Glutamatergic neuron (in vitro differentiated cells): ENCODE measurements at places on chromosomes 4 and X. TPM values are rescaled to one million over a fixed set of nuclear protein-coding genes. Genes with fewer than 3 reads are reported as not detected.

MOB1B gene
- total RNA-seq: 24.6 TPM

ZNF711 gene
- total RNA-seq: 41.9 TPM

IBSP gene
- total RNA-seq: not detected

P2RY8 gene
- 2.3 TPM for total RNA-seq

DNA sequence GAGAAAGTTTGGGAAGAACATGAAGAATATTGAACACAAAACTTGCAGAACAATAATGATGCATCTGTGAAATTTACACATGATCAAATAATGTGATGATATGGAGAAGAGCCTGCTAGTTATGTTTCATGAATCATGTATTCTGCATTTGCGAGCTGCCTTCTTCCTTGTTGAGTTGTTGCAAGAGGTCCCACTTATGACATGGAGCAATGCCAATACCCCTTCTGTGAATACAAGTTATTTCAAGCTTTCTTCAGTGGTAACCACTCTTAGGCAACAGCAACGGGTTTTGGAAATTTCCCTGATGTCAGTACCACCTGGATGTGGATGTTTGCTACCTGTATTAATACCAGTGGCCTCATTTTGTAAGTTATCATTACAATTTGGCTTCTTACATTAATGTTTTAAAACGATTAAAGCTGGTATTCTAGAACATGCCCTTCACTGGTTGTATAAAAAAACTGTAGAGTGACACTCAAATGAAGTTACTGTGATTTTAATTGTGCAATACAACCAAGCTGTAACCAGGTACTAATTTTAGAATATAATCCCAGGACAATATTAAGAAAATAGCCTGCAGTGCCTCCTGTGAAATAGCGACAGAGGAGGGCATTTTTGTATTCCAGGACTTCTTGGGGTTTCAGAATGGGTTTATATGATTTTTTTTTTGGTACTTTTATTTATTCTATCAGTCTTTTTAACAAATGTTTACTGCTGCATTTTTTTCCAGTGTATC lies 25.3 kb downstream of the IQCM start:
- H3K36me3 ChIP-seq: no peaks in the 10 kb centered on the region
- H3K27ac ChIP-seq: no peak overlapping the region
- no peaks in the 10 kb centered on the region for H3K4me1 ChIP-seq
- no peak for DNase-seq
- H3K4me3 ChIP-seq: no peak overlapping the region
- H3K27me3 ChIP-seq: no peaks in the 10 kb centered on the region

DNA sequence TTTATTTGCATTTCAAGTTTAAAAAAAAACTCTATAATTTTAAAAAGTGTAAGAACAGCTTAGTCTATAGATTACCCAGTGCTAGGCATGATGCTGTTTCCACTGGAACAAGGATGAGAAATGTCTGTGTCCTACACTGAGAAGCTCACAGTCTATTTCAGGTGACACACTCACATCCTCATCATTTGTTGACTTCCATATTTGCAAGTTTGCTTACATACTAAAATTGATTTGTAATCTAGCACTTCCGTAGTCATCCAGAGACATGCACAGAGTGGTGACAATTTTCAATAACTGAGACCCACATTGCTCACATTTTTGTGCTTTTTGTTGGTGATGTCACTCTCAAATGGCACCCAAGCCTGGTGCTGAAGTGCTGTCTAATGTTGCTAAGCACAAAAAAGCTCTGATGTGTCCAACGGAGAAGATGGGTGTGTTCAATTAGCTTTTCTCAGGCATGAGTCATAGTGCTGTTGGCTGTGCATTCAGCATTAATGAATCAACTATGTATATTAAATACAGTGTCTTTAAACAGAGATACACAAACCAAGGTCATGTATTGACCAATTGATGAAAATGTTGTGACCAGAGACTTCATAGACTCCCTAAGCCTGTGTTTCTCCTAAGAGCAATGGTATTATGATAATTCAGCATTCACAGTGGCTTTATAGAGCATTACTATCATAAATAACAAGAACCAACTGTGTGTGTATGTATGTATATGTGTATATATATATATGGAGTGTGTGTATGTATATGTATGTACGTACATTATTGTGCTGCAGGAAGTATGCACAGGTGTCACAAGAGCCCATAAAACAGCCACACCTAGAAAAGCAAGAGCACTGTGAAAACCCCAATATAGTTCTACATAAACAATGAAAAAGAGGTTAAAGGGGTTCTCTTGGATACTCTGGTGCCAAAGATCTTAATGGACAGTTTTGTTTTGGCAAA lies 31.2 kb upstream of the VCX3B start:
- H3K27me3 ChIP-seq: no peaks in the 10 kb centered on the region
- H3K4me3 ChIP-seq: no peak overlapping the region
- H3K36me3 ChIP-seq: no peaks in the 10 kb centered on the region
- no peak overlapping the region for H3K27ac ChIP-seq

DNA sequence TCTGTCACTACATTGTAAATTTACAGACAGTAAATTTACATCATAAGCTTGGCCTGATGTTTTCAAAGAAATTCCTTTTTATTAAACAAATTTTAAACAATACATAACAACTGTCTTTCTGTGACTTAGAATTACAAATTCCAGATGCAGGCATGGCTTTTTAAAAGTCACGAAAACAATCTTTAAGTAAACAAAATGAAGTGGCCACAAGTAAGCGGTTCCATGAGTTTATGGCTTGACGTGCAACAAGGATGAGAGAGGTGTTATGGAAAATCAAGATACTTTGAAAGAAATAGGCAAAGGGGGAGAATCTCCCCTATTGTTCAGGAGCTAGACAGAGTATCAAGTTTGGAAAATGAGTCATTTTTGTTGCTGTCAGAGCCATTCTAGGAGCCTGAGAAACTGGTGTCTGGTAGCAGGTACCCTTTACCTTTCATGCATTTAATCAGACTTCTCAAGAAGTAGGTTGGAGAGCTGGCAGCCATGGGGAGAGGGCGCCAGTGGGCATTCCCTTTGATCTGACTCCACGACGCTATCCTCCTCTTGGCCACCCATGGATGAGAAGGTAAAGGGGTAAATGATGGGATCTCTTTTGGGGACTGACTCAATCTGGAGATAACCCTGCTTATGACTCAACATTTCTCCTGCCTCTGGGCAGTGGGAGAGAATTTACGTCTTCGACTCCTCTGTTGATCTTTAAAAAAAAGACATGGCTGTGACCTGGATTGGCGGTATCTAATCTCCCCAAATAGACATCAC lies 217.2 kb downstream of the SPRY1 start:
- DNase-seq: no peak
- H3K4me1 ChIP-seq: peaks cover 12% of the 10 kb centered on the region
- H3K27ac ChIP-seq: no peak overlapping the region
- no peaks in the 10 kb centered on the region for H3K36me3 ChIP-seq
- H3K27me3 ChIP-seq: no peaks in the 10 kb centered on the region

DNA sequence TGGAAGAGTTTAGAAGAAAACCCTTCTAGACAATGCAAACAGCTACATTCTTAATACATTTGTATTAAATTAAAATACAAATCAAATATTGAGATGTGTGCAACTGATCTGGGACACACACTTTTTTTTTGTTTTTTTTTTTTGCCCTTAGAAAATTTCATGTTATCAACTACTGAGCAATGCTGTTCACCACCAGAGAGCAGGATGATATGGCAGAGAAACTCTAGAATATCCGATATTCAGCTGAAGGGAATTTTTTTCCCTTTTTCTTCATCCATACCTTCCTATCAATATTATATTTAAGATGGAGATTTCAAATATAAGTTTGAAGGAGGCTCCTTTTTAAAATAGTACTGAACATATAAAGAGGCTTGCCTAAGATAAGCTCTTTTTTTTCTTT lies 1.0 kb downstream of the NDST3 start:
- H3K4me1 ChIP-seq: peaks cover 13% of the 10 kb centered on the region
- H3K4me3 ChIP-seq: peak overlapping the region; percentile 87
- H3K27me3 ChIP-seq: peaks cover 8% of the 10 kb centered on the region
- peaks cover 10% of the 10 kb centered on the region for H3K36me3 ChIP-seq
- no peak for DNase-seq
- peak overlapping the region; percentile 48 for H3K27ac ChIP-seq

DNA sequence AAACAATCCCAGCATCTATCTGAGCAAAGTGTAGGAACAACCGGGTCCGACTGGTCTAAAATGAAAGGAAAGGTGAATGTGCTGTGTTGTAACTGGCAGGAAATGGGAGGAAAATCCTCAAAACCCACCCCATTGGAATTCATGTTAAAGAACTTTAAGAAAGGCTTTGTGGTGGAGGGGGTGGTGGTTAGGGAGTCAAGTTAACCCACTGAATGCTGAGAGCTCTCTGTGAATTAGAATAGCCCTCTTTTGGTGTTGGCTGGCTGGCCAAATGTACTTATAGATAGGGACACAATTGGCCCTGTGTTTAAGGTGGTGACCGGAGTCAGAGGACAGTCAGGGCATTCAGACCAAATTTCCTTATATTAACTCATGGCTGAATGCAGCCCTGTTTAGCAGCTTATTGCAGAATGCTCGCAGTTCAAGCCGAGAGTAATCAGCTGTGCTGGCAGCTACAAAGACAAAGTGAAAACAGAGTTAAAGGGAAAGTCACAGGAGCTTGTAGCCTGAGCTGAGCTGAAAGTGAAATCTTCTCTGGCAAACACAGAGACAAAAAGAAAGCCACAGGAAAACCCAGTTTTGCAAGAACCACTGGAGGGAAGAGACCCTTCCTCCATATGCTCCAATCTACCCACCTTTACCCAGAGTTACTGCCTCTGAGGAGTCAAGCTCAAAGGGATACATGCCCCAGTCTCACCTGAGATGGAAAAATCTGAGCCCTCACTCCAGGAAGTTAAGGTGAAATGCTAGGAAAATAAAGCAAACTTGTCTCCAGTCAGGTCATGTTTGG lies 38.5 kb upstream of the UGT2B7 start:
- no peak overlapping the region for H3K4me3 ChIP-seq
- H3K36me3 ChIP-seq: no peaks in the 10 kb centered on the region
- DNase-seq: no peak
- no peak overlapping the region for H3K27ac ChIP-seq
- H3K4me1 ChIP-seq: no peaks in the 10 kb centered on the region
- no peaks in the 10 kb centered on the region for H3K27me3 ChIP-seq

DNA sequence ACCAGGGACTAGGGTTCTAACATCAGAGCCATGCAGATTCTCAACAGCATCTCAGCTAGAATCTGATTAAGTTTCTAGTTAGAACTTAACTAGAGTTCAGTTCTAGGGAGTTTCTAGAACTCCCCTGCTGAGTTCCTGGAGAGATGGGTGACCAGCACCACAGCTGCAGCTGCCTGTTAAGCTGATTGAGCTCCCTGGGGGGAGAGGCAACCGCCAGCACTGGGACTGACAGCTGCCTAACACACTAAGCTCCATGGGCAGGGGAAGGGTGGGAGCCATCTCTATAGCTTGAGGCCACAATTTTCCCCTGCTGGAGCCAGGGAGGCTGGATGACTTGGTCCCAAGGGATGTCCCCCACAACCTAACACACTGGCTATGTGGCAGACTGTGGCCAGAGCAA lies 84.2 kb downstream of the CHIC1 start:
- no peak for DNase-seq
- H3K27ac ChIP-seq: no peak overlapping the region
- H3K36me3 ChIP-seq: peaks cover 12% of the 10 kb centered on the region
- no peaks in the 10 kb centered on the region for H3K4me1 ChIP-seq

DNA sequence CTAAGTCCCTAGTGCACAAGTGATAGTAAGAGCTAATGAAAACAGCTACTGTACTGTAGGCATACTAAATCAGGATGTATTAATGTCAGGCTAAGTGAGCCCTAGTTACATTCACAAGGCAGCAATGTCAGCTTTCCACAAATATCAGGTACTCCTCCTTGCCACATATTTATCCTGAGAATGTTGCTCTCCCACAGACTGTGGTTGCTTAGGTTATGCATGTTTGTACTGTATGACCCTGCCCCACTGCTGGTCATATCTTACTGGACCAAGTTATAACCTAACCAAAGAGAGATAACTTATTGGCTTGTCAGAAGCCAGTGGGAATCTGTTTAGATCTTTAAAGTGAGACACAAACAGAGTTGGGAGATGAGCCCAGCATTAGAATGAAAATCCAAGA lies 241.0 kb downstream of the SLC39A8 start:
- no peak overlapping the region for H3K27ac ChIP-seq
- no peaks in the 10 kb centered on the region for H3K27me3 ChIP-seq
- no peak for DNase-seq
- H3K4me3 ChIP-seq: no peak overlapping the region
- peaks cover 20% of the 10 kb centered on the region for H3K36me3 ChIP-seq

DNA sequence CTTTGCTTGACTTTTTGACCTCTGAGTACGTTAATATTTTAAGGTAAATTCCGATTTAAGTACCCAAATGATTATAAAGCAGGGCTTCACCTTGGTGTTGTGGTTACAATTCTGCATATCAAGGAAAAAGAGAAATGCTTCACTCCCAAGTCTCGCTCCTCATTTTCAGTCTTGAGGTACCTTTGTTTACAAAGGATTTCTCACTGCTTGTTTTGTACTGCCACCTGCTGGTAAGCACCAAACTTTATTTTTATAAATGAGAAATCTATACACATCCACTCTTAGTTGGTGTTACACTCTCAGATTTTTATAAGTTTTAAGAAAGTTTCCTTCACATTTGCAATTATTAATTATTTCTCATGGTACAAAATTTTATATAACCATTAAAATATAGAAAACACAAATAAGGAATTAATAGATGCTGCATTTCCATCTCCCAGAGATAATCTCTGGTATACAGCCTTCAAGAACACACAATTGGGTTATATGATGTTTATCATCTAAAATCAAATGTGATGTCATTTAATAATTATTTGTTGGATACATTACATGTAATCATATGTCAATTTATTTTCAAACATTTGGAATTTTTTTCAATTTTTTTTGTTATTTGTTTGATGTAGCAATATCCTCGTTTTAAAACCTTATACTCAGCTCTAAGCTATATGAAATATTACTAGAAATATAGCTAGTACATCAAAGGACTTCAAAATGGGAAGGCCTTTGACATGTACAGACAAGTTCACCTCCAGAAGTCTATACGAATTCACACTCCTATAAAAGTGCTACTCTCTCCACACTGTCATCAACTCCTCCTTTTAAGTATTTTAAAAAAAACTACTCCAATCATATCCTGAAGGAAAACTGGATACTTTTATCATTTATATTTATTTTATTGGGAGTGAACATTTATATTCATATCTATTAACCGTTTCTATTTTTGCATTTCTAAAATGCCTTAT lies 179.9 kb downstream of the KCNIP4 start:
- no peak overlapping the region for H3K4me3 ChIP-seq
- peaks cover 29% of the 10 kb centered on the region for H3K36me3 ChIP-seq
- no peak for DNase-seq
- peaks cover 30% of the 10 kb centered on the region for H3K4me1 ChIP-seq

DNA sequence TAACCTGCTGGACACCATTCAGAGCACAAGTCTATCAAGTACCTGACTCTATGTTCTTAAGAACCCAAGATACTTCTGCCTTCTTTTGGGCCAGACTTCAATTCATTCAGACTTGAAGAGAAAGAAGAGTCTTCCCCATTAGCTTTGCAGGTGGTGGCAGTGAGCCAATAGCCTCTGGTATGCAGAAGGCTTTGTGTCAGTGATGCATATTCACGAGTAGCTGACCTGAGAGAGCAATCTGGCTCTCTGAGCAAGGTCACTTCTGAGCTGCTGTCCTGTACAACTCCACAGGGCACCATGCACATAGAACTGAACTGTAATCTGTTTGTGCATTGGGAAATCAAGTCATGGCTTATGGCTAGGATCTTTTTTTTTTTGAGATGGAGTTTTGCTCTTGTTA lies 39.9 kb upstream of the SPINK2 start:
- no peaks in the 10 kb centered on the region for H3K4me1 ChIP-seq
- DNase-seq: no peak
- no peak overlapping the region for H3K27ac ChIP-seq
- H3K36me3 ChIP-seq: no peaks in the 10 kb centered on the region
- H3K4me3 ChIP-seq: no peak overlapping the region
